ENCODE measurements at places on chromosomes 2 and 18.
A peak's percentile ranks its signal among the peaks of the same experiment; 100 is the strongest.

DNA sequence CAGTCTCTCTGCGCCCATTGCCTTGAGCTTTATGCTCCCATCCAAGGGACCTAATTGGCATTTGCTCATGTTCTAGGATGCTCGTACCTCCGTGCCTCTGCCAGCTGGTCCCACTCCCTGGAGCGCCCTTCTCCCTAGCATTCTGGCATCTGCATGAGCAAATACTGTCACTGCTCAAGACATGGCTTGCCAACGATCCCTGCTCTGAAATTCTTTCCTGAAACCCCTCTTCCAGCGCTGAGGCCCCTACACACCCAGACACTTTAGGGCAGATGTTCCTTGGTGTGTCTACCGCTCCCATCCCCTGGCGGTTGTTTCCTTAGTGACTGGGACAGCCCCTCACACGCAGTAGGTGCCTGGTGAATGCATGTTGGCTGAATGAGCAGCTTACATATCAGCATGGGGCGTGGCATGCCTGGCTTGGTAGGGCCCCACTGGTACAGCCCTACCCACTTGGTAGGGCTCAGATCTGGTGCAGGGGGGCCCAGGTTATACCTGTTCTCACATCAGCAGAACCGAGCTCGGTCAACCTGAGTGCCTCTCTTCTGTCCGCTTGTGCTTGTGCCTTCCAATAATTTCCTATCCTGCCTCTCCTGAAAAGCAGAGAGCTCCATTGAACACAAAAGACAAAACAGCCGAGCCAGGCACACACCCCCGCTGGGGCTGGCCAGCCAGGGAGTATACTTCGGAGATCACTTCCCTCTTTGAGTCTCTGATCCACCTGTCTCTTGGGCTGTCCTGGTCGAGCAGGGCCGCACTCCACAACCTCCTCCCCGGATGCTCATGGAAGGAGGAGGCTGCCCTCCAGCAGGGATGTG is 59.2 kb downstream of the INHBB start:
- DNase-seq: no peak

- no peak for DNase-seq
Observed at GRCh38 chr18:4058179-4058578, 396.9 kb downstream of the DLGAP1 start.

DNA sequence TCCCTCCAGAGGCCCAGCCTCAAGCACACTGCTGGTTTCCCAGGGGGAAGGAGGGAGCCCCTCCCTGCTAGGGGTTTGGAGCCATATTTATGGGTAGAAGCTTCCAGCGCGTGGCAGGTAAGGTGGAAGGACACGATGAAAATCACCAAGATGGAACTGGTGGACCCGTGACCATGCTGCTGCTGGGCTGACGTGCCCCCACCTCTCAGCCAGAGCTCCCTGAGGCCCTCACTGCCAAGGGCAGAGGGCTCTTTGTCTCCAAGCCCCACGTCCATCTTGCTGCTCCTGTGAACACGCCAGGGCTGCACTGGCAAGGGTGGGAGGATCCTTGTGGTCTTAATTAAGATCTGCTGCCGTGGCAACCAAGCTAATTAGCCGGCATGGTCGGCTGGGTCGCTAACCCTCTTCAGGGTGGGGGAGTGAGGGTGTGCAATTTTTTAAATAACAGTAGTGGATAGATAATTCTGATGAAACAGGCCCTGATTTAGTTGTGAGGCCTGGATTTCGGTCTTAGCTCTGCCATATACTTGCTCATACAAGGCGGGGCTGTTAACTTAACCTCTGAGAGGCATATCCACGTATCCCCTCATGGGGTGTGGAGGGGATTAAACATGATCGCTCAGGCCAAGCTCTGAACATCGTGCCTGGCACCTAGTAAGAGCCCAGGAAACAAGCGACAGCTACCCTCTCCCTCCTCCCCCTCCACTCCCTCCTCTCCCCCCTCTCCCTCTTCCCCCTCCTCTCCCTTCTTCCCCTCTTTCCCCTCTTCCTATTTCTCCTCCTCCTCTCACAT is 232.8 kb downstream of the CELF4 start:
- no peak for DNase-seq

DNA sequence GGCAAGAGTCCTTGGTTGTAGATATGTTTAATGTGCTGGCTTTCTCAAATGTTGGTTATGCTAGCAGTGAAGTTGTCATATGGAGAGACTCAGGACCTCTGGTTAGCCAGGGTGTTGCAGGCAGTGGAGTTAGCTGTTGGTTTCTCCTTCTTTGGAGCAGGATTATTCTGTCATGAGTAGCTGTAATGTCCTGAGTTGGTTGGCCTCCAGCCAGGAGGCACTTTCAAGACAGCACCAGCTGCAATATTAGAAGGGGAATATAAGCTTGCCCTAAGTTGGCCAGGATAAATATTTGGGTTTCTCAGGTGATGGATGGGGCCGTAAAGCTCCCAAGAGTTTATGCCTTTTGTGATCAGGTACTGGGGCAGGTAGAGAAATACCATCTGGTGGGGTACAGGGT is 65.5 kb downstream of the MSTN start:
- DNase-seq: no peak

- peak; percentile 43 for DNase-seq
Observed at GRCh38 chr2:42974721-42975717, 182.6 kb upstream of the HAAO start.

DNA sequence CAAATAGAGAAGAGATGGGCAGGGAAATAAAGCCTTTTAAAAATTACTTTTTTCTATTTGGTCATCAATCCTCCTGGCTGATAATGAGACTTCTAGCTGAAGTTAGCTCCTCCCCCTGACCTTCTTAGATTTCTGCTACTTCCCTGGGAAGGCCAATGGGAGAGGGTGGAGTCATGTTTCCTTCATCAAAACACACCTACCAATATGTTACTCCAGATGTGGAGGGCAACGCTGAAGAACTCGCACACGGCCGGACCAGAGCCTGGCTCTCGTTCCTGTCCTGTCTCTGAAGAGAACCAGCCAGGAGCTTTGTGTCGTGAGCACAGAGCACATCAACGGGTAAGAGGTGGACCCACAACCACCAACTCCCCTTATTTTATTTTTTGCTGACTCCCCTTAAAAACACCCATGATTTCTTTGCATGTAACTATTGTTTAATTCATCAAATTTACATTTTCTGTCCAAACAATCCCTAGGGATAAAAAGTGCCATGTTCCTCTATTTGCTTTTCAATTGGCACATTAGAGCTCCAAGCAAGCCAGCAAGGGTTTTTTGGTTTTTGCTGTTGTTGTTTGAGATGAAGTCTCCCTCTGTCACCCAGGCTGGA is 94.9 kb downstream of the ADD2 start:
- DNase-seq: no peak

DNA sequence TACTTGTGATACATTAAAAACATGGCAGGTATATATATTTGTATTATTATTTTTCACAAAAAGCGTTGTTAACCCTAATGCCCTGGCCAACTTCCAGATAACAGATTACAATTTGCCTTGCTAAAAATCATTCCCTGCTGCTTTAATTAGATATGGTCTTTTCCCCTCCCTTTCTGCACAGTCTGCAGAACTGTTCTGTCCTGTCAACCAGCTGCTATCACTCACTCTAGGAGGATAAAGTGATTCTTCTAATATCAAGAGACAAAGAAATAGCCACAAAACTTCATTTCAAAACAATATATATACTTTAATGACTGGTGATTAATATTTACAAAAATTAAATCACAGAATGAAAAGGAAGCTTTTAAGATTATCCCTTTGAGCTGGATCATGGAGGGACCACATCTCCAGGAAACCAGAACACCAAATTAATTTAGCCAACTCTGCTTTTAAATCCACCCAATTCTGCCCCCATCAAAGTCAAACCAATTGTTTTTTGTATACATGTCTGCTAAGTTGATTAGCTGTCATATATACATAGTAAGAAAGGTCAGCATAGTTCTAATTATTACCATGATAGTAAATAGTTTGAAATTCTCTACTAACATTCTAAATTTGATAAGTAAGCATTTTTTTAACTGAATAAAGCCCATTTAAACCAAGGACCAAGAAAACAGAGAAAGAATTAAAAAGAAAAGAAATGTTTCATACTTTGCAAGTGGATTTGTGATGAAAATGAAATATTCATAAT is 55.7 kb downstream of the RND3 start:
- no peak for DNase-seq

DNA sequence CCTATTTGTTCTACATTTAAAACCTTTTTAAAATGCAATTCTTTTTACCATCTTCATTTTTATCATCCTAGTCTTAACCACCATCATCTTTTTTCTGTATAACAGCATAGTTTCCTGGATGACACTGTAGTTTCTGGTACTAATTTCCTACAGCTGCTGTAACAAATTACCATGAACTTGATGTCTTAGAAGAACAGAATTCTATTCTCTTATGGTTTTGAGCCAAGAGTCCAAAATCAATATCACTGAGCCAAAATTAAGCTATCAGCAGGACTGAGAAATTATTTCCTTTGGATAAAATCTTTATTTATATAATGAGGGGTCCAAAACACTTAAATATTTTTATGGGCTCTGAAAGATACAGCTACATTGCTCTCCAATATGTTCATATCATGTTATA is 539.3 kb downstream of the METTL4 start:
- no peak for DNase-seq

DNA sequence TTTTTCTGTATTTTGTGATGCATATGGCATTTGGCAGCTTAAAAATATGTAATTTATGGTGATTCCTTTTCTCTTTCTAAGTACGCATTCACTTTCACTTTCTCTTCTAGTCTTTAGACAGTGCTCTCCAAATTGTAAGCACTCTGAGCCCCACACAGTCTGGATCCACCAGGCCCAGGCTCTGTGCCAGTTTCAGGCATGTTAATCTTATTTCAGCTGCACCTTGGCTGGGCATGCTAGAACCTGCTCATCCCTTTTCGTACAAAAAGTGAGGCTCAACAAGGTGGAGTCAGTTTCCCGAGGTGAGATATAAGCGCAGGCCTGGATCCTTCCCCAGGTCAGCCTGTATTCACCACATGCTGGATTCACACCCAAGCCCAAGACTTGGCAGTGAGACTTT is 203.9 kb downstream of the MTX2 start:
- no peak for DNase-seq

DNA sequence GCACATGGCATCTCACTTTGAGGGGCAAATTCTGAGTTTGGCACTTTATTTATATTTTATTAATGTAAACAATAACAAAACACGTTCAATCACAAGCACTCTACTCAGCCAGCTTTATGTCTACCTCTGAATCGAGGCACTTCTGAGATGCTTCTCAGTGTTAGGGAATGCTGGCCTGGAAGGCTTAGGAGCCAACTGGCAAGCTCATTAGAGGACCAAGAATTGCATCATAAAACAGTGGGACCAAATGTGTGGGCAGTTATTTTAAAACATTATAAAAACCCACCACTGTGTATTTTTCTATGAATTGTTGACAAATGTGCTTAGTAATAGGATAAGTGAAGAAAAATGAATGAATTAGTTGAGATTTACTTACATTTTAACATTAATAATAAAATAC is 46.8 kb upstream of the SMIM21 start:
- no peak for DNase-seq

DNA sequence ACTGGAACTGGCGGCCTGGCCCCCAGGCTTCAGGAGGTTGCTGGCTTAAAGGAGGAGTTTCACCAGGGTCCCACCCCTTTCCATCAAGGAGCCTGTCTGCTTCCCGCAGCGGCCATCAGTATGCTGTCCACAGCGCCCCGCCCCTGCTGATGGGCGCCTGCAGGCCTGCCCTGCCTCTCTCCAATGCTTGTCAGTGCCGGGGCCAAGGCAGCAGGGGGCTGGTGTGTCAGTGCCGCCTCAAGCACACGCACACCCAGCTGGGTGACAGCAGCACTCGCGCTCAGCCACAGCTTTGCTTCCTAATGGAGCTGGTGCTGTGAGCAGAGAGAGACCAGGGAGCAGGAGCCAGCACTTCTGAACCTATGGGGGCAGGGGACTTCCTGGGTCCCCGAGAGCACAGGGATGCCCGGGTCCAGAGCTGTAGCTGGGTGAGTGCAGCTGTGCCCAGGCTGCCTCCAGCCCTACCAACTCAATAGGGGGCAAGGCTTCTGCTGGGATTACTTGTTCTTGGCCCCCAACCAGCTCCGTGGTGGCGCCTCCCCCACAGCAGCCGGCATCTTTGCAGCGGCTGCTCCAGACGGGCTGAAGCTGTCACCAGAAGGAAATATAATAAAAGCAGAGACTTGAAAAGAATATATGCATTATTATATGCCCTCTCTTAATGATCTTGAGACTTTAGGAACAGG is 377.2 kb upstream of the LRATD1 start:
- no peak for DNase-seq

- DNase-seq: peak; percentile 25
Observed at GRCh38 chr2:56474412-56475158, 290.8 kb downstream of the CCDC85A start.

DNA sequence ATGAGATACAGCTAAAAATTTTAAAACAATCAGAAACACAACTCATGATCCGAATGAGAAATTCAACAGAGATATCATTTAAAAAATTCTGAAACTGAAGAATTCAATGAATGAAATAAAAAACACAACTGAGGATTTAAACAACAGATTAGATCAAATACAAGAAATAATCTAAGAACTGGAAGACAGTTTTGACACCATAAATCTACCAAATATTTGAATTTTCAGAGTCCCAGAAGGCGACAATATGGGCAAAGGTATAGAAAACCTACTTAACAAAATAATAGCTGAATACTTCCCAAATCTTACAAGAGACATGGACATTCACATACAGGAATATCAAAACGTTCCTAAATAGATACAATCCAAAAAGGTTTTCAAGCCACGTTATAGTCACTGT is 221.9 kb downstream of the OTX1 start:
- no peak for DNase-seq

DNA sequence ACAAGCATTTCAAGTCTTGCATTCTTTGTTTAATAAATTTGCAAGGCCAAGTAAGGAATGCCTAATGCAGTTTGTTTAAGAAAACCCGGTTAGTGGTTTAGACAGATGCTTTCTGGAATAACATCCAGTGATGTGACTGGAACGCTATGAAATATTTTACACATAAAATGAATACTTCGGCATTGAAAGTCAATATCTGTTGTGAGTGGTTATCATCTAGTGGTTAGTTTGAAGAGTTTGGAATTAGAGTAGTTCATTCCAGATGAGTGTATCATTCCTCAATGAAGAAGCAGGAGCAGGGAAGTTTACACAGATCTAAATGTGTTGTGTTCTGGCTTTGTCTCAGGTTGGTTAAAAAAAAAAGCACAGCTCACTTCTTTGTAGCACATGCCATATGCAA is 608.0 kb upstream of the PIK3C3 start:
- DNase-seq: peak; percentile 73

DNA sequence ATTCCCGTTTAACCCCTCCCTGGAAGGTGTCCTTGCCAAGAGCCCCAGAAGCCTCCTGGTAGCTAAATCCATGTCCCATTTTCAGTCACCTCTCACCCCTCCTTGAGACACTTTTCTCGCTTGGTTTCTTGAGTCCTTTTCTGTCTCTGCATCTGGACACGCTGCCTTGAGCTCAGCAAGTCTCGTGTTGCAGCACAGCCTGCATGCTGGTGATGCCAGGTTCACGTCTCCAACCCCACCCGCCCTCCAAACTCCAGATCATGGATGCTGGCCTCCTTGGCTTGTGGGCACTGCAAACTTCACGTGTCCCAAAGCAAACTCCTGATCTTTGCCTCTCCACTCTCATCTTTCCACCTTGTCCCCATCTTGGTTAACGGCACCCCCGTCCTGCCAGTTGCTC is 39.3 kb downstream of the CENPO start:
- no peak for DNase-seq
